ENCODE measurements at places on chromosomes 5 and 9.

DNA sequence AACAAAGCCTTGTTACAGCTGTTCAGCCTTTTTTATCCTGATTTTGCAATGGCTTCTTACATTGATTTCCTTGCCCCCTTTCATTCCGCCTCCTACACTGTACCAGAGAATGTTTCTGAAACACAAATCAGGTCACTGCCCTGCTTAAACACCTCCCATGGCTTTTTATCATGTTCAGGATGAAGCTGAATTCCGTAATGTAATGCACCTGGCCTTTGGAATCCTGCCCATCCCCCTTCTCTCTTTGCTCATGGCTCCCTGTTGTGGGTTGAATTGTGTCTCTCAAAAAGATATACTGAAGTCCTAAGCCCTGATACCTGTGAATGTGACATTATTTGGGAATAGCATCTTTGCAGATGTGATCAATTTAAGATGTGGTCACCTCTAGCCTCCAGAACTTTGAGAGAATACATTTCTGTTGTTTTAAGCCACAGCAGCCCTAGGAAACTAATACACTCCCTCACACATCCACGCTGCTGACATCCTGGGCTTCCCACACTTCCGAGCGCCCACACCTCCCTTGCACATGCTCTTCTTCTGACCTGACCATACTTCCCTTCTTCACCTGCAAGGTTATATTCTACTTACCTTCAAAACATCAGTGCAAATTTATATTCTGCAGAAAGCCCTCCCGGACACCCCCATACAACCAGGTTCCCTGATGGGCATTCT is 101.2 kb downstream of the DNAH5 start:
- DNase-seq = no peak

GRCh38 chr5:40474250-40474649 is 205.5 kb upstream of the PTGER4 start:
- no peak for DNase-seq

DNA sequence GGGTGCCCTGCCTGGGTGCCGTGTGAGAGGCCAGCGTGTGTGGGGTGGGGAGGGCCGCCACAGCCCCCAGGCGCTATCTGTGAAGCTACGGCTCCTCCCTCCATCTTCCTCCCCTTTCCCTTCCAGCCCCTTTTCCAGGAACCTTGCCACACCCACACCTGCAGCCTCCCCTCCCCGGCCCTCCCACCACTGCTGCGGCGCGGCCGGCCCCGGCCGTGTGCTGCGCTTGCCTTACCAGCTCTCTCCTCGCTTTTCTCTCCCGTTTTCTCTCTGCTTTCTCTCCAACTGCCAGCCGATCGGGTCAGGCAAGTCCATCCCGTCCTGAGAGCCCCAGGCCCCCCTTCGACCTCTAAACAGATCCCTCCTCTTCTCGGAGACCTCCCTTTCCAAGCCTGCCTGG is 21.4 kb downstream of the GOLGA2 start:
- no peak for DNase-seq

- DNase-seq = no peak
These were observed 11.8 kb downstream of the BRD3 start for GRCh38 chr9:134055981-134056461.

- DNase-seq = no peak
These were observed 20.3 kb upstream of the THG1L start for GRCh38 chr5:157710882-157711281.

DNA sequence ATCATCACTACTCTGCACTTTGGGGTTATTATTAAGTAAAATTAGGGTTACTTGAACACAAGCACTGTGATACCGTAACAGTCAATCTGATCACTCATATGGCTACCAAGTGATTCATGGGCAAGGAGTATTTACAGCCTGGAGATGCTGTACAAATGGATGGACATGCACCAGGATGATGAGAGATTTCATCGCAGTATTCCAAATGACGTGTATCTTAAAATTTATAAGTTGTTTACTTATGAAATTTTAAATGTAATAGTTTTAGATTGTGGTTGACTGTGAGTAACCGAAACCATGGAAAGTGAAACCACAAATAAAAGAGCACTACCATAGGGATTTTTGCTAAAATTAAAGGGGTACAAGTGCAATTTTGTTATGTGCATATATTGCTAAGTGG is 462.2 kb upstream of the PTGER4 start:
- no peak for DNase-seq

GRCh38 chr9:34650816-34651215 is 1.2 kb upstream of the IL11RA start:
- no peak for DNase-seq

DNA sequence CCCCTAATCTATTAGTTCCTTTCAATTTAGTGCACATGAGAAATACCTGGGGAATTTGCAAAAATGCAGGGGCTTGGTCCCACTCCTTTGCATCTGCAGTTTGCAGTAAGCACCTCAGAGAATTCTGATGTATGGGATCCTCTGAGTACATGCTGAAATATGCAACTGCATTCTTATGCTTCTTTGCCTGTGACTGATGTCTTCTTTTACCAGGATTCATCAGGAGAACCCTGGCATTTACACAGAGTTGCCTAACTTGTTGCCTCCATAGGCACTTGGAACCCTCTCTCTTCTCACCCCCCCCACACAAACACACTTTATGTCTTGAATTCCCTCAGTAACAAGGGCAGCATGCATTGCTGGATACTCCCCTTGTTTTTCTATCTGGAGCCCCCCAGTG is 173.1 kb downstream of the KDM4C start:
- no peak for DNase-seq

DNA sequence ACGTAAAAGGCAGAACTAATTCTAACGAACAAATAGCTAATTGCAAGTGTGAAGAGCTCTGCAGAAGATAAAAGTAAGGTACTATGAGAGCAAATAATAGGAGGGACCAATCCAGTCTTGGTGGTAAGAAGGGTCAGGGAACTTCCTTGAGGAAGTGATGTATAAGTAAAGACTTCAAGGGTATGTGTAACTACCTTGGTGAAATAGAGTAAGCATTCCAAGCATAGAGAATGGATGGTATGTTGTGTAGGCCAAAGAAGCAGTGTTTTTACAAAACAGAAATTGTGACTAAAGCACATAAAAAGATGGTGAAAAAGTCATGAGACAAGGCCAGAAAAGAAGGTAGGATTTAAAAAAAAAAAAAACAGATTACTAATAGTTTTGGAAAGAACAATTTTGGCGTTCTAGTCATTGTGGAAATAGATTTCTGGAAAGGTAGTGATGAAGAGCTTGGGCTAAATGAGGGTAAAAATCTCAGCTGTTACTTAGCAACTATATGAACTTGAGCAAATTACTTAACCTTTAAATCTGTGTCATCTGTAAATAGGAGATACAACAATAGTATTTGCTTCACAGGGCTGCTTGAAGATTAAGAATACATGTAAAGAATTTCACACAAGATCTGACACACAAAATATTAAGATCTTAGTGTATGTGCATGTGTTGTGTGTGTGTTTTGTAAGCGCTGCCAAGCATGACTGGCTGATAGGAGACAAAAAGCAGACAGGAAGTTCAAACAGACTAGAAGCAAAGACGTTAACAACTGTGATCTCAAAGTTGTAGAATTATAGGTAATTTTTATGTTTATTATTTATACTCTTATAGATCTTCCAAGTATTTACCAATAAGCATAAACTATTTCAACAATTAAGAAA is 73.5 kb downstream of the NR6A1 start:
- DNase-seq = no peak
